Caki2 (cell line): ENCODE measurements at places on chromosomes 2 and 18.

DNA sequence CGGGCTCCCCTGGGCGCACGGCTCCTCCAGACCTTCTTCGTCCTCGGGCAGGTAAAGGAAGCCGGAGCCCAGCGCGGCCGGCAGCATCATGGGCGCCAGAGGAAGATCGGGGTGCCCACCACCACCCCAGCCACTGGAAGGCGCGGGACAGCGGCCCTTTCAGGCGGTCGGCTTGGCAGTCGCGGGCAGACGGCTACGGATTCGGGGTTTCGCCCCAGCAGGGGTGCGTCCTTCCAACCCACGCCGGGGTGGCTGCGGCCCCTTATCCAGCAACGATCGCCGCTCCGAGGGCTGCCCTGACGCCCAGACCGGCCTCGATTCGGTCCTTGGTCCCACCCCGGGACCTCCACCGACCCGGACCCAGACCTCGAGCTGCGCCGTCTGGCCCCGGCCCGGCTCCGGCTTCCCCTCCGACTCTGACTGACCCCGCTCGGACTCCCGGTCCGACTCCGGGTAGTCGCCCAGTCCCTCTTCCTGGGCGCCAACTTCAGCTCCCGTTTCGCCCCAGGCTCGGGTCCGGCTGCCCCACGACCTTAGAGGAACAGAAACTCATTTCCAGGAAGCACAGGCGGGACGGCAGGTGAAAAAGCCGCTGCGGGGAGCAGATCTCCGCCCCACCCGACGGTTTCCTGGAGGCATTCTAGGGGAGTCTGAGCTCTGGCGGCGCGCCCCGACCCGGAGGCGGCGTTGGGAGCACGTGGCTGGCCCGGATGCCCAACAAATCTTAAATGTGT lies 30.2 kb upstream of the SSB start:
- no peak for DNase-seq

DNA sequence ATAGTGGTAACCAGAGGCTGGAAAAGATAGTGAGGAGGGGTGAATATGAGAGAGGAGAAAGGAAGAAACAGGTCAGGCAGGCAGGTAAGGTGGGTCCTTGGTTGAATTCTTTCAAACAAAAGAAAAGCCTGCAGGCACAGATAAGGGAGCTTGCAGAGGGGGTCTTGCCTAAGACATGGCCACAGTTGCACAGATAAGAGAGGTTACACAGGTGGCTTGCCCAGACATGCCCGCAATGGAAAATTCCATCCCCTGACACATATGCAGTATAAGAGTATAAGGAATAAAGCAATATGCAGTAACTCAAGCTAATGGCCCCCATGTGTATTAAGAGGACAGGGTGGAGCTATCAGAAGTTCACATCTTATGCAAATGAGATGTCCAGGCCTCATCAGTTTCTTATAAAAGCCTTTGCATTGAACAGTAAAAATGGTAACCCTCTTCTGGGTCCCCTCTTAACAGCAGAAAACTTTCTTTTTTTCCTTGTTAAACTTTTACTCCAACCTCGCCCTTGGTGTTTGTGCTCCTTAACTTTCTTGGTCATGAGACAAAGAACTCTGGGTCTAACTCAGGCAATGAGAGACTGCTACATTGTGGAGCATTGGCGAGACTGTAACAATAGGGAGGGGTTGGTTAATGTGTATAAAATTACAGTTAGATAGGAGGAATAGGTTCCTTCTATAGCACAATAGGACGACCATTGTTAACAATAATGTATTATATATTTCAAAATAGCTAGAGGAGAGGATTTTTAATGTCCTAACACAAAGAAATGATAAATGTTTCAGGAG lies 764.6 kb downstream of the TSN start:
- DNase-seq, result no peak

DNA sequence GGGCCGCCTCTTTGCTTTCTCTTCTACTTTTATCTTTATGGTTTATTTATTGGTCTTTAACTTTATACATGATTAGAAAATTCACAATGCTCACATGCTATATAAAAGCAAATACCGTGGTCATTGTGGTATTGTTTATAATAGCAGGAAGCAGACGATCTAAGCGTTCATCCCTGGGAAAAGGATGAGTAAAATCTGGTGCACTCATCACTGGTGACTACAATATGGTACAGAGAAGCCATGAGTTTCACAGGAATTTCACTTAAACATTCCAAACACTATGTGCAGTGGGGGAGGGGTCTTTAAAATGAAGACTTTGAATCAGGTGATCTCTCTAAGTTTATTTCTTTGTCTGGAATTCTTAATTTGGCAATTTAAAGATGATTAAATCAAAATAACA lies 97.9 kb downstream of the SCN3A start:
- no peak for DNase-seq

DNA sequence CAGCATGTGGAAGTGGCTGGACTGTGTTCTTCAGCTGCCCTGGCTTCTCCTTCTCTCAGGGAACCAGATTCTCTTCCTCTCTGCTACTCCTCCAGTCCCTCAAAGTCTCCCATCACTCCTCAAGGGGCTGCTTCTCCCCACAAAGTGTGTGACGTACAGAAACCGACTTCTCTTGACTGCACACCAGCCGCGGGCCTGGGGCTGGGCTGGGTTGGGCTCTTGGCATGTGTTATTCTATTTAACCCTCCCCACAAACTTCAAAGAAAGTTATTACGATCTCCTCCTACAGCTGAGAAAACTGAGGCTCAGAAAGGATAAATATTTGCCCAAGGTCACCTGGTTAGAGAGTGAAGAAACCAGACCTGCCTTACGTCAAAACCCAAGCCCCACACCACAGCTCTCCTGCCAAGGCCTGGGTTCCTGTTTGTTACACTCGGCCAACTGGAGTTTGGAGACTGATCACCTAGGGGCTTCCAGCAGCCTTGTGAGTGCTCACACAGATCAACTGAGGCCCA lies 269.0 kb downstream of the TFCP2L1 start:
- no peak for DNase-seq

- DNase-seq, result peak; percentile 15
Measured at GRCh38 chr2:176325732-176326131, 56.5 kb downstream of the MTX2 start.

GRCh38 chr2:188338463-188338862 lies 46.8 kb downstream of the GULP1 start:
- DNase-seq, result no peak

GRCh38 chr2:8307606-8308180 lies 374.2 kb upstream of the ID2 start:
- no peak for DNase-seq

DNA sequence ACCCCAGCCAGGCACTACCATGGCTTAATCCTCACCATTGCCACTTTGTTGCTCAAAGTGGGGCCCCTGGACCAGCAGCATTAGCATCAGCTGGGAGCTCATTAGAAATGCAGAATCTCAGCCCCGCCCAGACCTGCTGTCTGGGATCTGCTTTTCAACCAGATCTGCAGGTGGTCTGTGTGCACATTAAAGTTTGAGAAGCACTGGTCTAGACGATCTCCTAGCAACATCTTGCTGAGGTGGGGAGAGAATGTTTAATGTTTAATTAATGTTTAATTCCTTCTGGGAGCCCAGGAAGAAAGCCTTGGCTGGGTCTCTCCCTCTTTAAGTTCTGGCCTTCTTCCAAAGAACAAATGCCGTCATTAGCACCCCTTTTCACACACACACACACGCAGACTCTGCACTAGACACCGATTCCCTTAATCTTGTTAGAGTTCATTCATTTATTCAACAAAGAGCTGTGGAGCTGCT lies 53.7 kb downstream of the EDAR start:
- peak; percentile 14 for DNase-seq

GRCh38 chr18:49613641-49614151 lies 51.8 kb downstream of the LIPG start:
- no peak for DNase-seq

- DNase-seq, result no peak
Measured at GRCh38 chr18:61637905-61638595, 254.8 kb downstream of the RNF152 start.

GRCh38 chr2:234716271-234716670 lies 219.4 kb upstream of the ARL4C start:
- no peak for DNase-seq

- no peak for DNase-seq
Measured at GRCh38 chr2:28338831-28339321, 53.8 kb upstream of the FOSL2 start.

GRCh38 chr2:189327879-189328847 lies 113.1 kb upstream of the WDR75 start:
- no peak for DNase-seq

- DNase-seq, result no peak
Measured at GRCh38 chr2:204298404-204298803, 246.9 kb upstream of the PARD3B start.

DNA sequence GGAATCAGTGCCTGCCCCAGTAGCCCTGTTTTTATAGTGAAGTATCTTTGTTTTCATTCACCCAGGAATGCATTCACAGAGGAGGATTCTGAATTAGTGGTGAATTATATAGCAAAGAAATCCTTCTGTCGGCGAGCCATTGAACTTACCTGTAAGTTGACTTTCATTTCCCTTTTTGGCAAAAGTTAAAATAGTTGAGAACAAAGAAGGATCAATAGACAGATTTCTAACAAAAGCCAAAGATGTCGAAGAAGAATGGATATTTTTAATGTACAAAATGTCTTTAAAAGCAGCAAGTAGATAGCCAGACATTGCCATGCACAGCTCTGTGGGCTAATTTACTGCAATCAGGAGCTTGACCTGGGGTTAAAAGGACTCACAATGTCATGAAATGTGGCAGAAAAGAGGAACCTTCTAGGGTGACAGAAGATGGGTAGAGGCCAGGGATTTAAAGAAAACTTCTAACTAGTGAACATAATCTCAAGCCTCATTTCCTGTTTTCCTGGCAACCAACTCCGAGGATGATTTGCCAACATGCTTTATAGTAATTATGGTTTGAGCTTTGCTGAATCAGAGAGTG lies 53.8 kb upstream of the TMEM87B start:
- no peak for DNase-seq

DNA sequence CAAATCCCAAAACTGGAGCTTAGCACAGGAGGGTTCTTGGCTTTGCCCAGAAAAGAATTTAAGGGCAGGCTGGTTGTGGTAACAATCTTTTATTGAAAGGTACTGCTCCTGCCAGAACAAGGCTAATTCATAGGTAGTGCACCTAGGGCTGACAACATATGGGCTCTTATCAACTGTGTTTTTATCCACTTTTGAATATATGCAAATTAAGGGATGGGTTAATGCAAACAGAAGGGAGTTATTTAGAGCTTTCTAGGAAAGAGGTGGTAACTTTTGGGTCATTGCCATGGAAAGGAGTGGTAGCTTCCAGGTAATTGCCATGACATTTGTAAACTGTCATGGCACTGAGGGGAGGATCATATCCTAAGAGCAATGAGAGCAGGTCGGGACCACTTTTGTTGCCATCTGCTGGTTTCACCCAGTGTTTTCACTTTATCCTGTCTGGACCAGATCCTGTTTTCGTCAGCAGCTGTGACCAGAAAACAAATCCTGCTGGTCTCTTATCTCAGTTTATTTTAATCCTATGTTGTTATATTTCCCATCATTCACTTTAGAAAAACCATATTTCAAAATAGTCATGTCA lies 981 bp downstream of the C2orf66 start:
- DNase-seq, result no peak

GRCh38 chr2:168355121-168355520 lies 101.0 kb upstream of the CERS6 start:
- no peak for DNase-seq

- peak; percentile 99 for DNase-seq
Measured at GRCh38 chr2:84958135-84959059, 12.6 kb upstream of the KCMF1 start.

DNA sequence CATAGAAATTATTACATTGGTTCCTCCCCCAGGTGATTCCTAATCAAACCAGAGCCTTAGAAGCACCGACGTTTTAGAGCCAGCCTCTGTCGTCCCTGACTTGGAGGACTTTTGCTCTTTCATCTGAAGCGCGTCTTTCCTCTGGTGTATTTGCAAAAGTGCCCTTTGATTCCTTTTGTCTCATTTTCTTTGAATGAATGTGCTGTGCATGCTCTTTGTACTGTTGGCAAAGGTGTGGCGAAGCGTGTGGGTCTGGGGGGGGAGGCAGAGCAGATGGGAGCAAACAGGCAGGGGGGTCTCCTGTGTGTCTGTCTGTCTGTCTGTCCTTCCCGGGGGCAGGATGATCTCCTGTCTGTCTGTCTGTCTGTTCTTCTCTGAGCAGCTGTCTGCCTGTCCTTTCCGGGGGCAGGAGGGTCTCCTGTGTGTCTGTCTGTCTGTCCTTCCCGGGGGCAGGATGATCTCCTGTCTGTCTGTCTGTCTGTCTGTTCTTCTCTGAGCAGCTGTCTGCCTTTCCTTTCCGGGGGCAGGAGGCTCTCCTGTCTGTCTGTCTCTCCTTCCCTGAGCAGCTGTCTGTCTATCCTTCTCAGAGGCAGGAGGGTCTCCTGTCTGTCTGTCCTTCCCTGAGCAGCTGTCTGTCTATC lies 205.5 kb upstream of the MYT1L start:
- DNase-seq, result no peak

- DNase-seq, result no peak
Measured at GRCh38 chr2:140027320-140027719, 1247.1 kb upstream of the NXPH2 start.

DNA sequence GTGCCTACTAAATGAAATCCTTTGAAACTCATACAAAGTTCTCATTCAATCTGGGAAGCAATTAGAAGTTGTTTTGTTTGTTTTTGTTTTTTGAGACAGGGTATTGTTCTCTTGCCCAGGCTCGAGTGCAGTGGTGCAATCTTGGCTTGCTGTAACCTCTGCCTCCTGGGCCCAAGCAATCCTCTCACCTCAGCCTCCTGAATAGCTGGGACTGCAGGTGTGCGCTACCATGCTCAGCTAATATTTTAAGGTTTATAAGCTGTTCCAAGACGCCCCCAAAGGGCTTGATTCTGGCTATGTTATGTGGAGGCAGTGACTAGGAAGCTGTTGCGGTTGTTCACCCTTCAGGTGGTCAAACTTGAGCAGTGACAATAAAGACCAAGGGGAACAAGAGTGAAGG lies 48.5 kb downstream of the NAB1 start:
- DNase-seq, result no peak

DNA sequence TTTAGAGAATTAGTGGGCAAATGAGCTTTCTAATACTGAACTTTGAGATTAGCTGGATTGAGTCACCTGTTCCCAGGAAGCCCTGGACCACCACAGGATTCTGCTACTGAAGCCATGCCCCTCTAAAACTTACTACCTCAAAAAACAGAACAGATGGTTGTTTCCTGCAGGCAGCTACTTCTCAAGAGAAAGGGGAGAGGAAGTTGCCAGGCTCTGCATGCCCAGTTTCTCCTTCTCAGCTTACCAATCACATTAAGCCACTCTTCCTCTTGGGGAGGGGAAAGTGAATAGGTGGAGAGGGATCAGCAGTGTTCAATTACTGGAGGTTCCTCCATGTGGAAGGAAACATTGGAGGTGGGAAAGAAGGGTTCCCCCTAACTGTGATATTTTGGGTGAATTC lies 24.9 kb upstream of the C1GALT1C1L start:
- no peak for DNase-seq

- peak; percentile 43 for DNase-seq
Measured at GRCh38 chr2:160392201-160392600, 101.4 kb downstream of the RBMS1 start.

DNA sequence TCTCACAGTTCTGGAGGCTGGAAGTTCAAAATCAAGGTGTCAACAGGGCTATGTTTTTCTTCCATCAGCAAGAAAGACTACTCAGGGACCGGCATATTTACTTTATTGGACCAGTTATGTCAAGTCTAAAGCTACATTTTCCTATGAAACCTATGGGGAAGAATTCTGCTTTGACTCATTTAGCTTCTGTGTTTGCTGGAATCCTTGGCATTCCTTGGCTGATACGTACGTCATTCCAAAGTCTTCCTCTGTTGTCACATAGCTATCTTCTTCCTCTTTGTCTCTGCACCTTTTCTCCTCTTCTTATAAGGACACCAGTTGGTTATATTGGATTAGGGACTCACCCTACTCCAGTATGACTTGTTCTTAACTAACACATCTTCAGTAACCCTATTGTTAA lies 137.4 kb upstream of the FBXO11 start:
- DNase-seq, result no peak
